ENCODE measurements at places on chromosomes 7 and 10. TPM values are rescaled to one million over a fixed set of nuclear protein-coding genes. Genes with fewer than 3 reads are reported as not detected.

DNA sequence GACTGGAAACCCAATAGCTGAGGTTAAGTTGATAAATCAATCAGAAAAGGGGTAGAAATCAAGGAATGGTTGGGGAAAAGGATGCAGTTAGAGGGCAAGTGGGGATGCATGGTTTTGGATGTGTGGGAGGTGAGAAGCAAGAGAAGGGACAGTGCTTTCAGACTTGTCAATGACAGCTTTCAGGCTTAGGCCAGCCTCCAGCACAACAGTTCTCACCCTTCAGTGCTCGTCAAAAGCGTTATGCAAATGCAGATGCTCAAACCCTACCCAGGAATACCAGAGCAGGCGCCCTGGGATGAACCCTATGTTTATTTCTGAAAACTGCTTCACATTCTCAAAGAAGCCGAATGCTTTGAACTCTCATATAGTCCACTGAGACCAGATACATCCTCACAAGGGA is 74.0 kb downstream of the AOAH start:
- DNase-seq: no peak

GRCh38 chr10:29356931-29357330 is 68.1 kb downstream of the LYZL1 start:
- DNase-seq: no peak

DNA sequence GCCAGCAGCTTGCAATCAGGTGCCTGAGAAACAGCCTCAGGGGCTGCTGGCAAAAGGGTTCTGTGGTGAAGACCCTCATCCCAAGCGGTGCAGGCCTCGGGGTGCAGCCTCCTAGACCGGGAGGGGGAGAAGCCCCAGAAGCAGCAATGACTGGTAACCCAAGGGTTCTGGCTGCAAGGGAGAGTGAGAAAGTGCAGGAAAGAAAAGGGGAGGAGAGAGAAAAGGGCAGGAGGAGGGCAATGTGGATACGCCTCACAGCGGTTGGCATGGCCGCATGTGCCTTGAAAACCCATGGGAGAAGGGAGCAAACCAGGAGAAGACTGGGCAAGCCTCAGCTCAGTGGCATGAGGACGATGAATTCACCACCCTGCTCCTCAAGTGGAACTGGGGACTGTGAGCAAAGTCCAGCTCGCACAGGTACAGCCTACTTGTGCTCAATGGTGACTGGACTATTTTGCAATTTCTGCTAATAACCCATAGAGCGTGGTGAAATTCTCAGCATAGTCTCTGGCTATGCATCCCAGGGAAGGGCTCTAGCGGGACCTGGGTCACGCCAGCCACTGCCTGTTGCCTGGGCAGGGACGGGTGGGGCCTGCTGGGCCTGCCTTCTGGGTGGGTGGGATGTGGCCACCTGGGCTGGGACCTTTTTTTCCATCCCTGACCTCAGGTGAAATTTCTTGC is 6.2 kb downstream of the CLRN3 start:
- no peak for DNase-seq

DNA sequence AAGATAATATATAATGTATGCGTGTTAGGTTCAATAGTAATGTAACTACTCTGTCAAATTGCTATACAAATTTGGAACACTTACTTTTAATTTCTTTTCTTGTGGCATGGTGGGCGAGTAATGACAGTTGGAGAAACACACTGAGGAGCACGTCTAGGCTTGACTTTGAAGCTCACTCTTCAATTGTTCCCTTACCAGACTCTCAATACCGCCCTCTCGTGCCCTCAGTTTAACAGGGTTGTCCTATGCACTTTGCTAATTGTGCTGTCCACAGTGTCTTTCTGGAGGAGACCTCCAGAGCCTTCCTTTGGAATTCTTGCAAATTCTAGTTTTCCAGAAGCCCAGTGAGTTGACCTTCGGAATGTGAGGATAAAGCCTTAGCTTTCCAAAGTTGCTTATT is 107.2 kb upstream of the RELN start:
- DNase-seq: no peak

DNA sequence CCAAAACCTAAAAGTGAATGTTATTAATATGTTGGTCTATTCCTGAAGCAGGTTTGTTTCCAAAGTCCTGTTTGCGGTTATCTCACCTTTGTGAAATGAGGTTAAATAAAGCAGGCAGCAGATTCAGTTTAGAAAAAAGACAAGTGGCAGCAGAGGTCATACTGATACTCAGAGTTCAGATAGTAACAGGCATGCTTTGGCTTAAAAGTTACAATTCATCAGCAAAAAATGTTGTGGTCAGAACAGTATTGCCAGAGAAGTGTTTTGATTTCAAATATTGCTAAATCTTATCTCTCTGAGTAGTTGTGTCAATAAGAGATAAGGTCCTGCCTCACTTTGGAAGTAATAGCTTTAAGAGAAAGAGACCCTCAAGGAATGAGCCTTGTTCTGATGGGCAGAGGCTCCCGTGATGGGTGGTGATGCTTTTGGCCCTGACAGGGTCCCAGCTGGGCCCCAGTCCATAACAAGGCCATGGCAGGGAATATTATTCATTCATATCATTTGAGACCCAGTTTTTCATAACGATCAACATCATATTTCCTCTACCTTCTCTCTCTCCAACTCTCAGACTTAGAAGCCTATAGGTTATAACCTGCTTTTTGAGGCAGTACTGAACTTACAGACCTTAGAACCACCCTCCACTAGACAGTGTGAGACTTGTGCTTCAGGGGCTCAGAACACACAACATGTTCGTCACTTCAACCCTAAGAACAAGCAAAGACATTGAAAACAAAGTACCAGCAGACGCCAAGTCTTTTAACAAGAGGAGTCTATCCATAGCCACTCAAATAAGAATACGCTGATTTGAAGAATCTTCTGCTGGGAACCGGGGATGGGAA is 58.5 kb upstream of the AHR start:
- DNase-seq: no peak

- DNase-seq: no peak
These were observed 117.2 kb downstream of the RAB11FIP2 start for GRCh38 chr10:117929327-117930067.

The CLIP2 gene
- 5.8 TPM for polyA plus RNA-seq
